ENCODE measurements at places on chromosomes 3 and 15.

GRCh38 chr3:119794971-119795612 lies 13.2 kb downstream of the NR1I2 start:
- DNase-seq = no peak

DNA sequence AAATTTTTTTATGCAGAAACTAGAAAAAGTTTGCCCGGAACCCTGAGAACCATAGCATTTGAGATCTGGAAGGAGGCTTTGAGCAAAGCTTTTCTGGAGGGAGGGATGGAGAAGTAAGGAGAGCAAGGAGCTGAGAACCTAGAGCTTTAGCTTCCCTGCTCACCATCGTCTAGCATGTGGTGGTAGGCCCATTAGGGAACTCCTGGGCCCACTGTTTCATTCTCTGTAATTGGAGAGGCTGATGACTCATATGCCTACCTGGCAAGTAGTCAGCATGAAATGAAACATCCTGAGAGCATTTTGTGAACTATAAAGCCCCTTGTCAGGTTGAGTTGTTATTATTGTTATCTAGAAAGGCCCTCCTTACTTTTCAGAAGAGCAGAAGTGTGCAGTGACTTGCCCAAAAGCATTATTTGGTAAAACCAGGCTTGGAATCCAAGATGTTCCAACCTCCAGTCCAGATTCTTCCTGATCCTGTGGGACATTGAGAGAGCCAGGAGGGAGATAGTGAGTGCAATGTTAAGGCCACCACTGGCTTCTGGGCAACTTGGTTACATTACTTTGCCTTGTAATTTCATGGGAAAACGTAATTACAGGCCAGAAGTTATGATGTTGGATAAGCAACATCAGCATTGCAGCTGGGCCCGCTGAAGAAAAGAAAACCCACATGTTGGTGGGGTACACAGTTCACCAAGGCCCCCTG lies 104.5 kb upstream of the BFSP2 start:
- DNase-seq = no peak

- no peak for DNase-seq
Measured at GRCh38 chr3:108292905-108293328, 3.4 kb upstream of the HHLA2 start.

DNA sequence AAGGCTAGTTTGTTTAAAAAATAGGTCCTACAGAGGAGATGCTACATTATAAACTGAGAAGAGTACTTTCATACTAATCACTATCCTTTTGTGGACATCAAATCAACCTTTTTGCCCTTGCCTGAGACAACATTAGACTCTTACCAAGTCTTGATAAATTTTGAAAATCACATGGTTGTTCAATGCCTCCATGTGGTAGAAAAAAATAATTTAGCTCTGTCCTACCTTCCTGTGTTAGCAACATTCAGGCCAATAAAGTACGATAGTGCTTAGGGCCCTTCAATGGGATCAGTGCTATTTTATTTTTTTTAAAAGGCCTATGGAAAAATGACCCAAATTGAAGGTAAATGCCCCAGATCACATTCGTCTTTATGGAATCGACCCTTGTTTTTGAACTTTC lies 5.0 kb upstream of the UBE2E1 start:
- no peak for DNase-seq

- DNase-seq = no peak
Measured at GRCh38 chr3:188229177-188229576, 75.2 kb downstream of the LPP start.

GRCh38 chr15:58438956-58439355 lies 7.2 kb downstream of the LIPC start:
- no peak for DNase-seq

GRCh38 chr3:28286595-28286994 lies 45.2 kb downstream of the CMC1 start:
- no peak for DNase-seq

DNA sequence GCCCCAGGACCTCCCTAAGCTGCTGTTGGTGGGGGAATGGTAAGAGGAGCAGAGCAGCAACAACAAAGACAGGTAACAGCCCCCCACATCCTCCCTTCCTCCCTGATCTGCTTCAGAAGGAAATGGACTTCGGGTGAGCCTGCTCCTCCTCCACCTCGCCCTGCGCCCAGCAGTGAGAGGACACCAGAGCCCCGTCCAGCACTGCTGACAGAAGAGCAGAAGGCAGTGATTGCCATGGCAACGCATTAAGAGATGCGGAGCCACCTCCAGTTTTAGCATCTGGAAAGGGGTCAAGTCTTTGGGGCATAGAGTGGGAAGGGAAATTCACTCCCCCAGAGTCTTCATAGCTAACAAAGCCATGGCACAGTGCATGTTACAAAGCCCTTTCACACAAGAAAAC lies 77.6 kb upstream of the HRH1 start:
- no peak for DNase-seq

- no peak for DNase-seq
Measured at GRCh38 chr3:64685800-64686445, 1.9 kb downstream of the ADAMTS9 start.

DNA sequence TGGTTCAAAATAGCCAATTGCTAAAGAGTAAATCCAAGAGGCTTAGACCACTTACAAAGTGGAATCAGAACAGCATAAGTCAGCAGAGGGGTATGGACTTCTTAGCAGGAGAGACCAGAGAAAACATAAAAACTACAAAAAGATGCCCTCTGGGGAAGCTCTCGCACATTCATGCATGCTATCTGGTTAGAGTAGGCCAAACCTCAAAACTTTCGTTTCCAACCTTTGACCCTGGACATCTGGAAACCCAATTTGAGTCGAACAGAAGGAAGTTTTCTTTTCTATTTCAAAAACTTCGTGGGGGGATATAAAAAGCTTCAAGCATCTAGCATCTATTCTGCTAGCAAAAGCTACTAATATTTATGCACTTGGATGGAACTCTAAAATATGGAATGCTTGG lies 523.9 kb upstream of the AGTR1 start:
- DNase-seq = no peak

- DNase-seq = no peak
Measured at GRCh38 chr3:136734382-136735070, 17.7 kb downstream of the STAG1 start.

- peak; percentile 22 for DNase-seq
Measured at GRCh38 chr3:115512565-115513415, 110.5 kb upstream of the GAP43 start.
